ENCODE measurements at places on chromosomes 6 and 20.

DNA sequence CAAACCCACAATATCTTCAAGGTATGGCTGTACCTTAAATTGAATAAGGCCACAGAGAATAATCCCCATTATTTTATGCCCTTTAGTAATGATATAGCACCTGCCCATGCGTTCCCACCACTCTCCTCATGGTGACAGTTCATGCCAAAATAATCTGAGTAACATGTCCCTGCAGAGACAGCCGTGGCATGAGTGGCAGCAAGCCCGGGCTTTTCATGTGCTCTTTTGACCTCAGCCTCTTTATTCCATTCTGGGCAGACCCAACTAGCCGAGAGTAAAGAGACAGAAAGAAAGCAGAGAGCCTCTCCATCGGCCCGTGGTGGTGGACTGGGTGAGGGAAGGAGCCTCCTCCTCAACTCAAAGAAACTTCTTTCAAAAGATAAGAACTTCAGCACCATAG, 19.9 kb upstream of the POPDC3 start:
- no peak for DNase-seq

DNA sequence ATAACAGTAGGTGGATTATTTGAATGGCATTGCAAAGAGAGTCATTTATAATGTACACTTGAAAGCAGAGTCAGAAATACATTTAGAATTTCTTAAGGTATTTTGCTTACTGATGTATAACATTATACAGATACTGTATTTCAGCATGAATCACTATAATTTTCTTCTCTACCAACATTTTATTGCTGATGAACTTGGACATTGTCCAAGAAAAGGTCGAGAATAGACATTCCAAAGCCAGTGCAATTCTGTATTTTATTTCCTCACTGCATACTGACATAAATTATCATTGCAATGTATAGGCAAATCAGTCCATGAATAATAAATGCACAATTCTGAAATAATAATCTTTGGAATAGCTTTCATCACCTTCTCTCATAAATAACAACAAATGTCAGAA, 1420.0 kb upstream of the EYS start:
- no peak for DNase-seq

DNA sequence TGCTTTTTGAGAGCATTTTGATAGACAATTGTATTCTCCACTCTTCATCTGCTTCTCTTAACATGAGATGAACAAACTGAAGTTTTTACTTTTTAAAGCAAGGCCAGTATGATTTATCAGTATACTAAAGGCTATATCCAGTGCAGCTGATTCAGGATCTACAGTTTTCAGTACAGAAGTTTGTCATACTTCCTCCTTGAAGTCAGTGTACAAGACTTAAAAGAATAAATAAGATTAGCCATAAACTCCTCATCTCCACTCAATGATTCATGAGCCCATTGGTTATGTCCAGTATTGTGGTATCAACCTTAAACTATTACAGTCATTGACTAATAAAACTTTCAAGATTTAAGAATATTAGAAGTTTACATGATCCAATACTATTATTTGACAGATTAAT, 374.8 kb upstream of the EPHA7 start:
- DNase-seq, result no peak

GRCh38 chr20:4951299-4951698, 50.0 kb downstream of the SLC23A2 start:
- no peak for DNase-seq

- DNase-seq, result no peak
Observed at GRCh38 chr6:154538640-154539191, 28.2 kb upstream of the CNKSR3 start.

DNA sequence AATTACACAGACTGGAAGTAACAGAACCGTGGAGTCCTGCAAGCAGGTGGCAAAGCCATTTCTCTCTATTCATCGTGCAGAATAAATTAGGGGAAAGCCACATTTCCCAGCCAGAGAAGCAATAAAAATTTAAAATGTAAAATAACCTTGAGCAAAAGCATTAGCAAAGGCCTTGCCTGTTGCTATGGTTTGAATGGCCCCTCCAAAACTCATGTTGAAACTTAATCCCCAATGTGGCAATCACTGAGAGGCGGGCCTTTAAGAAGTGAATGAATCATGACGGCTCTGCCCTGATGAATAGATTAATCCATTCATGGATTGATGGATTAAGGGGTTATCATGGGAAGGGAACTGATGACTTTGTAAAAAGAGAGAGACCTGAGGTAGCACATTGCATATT, 679.0 kb downstream of the PTPRT start:
- no peak for DNase-seq

GRCh38 chr20:60693496-60694133, 558.4 kb upstream of the CDH4 start:
- no peak for DNase-seq

DNA sequence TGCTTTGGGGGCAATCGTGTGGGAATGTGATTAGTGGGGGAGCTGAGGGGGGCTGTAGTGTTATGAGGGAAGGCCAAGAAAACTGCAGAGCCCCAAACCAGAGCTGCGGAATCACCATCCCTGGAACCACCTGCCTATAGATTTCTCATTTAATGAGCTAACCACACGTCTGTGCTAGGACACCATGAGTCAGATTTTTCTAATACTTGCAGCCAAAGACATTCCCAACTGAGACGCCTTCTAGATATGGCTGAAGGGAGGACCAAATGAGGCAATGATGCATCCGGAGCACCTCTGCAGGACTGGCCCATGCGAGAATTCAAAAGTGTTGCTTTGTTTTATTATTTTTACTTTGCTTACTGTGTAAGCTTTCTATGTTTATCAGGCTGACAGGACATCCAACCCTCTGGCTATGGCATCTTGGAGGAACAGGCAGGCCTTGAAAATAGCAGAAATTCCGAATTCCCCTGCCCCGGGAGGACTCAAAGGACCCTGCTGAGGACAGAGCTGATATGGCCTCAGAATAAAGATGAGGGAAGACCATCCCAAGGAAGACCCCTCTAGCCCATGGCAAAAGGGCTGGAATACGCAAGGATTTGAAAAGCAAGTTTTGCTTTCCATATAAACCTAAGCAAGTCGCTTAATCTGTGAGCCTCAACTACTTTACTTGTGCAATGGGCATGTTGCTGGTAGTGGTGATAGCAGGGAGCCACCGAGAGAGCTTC, 3.1 kb upstream of the PTGIS start:
- no peak for DNase-seq

- no peak for DNase-seq
Observed at GRCh38 chr6:136087986-136088385, 162.1 kb downstream of the MTFR2 start.

GRCh38 chr6:125267806-125268523, 33.8 kb downstream of the HDDC2 start:
- no peak for DNase-seq

- DNase-seq, result no peak
Observed at GRCh38 chr6:106844930-106845329, 129.6 kb downstream of the CD24 start.

DNA sequence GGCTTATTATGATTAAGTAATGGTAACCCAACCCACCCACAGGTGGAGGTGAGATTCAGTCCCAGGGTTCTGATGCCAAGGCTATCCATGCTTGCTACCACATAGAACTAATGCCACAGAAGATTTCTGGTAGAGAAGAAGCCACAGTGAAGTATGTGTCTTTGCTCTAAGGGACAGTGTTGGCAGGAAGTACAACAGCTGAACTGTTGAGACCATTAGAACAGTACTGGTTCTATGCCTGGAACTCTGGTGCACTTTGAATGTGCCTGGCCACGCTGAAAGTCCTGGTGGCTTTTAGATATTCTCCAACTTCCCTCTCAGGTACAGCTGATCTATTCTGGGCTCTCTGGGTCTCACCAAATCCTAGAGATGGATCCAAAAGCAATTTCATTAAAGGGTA, 7.8 kb downstream of the STX7 start:
- no peak for DNase-seq

GRCh38 chr20:62929051-62929538, 2.8 kb upstream of the DIDO1 start:
- peak; percentile 69 for DNase-seq

DNA sequence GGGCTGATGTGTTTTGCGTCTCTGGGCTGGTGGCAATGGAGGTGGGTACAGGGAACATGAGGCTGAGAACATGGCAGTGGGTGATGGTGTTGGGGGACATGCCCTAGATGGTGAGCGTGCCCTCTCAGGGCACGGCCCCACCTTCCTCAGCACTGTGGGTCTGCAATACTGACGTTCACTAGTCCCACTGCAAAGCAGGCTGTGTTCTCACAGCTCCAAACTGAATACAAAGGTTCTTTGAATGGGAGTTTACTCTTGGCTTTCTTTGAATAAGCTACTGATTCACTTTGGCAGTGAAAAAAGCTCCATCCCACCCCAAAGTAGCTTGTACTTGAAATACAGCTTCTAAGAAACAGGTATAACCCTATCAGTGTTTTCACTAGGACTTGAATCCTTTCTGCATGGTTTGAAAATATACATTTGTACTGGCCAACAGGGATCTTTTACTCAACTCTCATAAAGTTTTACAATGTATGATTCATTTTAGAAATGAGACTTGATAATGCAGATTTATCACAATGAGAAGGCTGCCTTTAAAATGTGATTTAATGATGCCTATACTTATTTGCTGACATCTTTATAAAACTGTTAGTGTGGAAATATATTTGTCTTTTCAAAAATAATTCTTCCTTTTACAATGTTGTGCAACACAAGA, 400.7 kb downstream of the ZFAND3 start:
- no peak for DNase-seq

DNA sequence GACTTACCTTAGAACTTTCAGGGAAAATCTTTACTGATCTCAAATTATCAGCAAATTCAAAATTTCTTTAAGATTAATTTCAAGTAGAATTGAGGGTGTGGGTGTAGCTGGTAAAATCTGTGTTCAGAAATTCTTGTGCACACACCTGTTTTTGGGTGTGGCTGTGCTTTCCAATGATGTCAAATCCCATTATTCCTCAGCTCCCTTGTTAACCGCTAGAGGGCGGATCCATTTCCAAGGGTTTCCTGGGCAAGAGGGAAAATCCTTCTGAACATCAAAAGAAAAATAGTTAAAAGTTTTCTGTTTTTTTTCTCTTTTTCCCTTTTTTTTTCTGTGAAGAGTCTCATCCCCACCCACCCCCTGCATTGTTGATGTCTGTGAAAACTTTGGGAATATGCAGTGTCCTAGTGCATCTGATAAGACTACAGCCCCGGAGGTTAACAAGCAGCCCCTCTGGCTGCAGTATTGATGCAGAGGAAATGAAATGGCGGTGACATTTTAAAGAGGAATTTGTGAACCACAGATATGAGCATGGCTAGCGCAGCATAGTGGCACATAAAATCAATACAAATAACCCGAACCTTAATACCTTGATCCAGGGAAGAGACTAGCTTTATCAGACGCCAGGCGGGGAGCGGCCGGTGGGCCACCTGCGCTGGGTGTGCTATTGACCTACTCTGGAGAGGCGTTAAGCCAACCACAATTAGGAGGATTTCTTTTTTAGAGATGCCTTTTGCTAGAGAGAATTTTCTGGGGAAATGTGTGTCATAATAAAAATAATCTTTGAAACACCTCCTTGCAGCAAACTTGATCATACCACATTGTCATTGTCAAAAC, 130.9 kb downstream of the FOXA2 start:
- DNase-seq, result no peak

DNA sequence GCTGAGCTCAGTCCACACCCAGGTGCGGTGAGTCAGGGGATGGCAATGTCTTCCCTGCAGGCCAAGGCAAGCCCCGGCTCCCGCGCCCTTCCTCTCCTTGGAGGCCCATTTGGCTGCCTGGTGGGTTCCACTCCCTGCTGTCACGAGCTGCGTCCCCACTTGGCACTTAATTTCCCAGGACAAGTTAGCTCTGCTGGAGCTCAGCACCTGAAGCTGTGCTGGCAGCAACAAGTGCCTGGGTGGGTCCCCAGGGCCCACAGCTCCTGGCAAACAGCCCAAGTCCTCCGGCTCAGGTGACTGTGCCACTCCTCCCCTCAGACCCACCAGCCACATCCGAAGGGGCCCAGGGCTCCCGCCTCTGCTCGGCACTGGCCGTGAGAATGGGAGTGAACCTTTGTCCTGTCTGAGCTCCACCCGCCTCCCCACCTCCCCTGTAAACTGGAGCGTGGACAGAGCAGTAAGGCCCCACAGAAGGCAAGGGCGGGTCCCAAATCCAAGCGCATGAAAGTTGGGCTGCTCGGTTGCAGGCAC, 16.9 kb downstream of the LAMA5 start:
- no peak for DNase-seq

DNA sequence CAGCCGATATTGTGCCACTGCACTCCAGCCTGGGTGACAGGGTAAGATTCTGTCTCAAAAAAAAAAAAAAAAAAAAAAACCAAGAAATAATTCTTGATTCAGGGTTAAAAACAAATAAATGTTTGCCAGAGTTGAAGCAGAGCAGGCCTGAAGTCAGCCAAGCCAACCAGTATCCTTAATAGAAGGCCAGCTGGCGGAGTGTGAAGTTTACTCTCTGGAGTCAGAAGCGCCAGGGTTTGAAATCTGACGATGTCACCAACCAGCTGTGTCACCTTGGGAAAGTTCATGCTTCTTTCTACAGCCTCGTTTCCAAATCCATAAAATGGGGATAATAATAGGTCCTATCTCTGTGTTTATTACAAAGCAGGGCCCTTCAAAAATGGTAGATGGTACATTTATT, 73.0 kb upstream of the ENPP5 start:
- DNase-seq, result no peak

DNA sequence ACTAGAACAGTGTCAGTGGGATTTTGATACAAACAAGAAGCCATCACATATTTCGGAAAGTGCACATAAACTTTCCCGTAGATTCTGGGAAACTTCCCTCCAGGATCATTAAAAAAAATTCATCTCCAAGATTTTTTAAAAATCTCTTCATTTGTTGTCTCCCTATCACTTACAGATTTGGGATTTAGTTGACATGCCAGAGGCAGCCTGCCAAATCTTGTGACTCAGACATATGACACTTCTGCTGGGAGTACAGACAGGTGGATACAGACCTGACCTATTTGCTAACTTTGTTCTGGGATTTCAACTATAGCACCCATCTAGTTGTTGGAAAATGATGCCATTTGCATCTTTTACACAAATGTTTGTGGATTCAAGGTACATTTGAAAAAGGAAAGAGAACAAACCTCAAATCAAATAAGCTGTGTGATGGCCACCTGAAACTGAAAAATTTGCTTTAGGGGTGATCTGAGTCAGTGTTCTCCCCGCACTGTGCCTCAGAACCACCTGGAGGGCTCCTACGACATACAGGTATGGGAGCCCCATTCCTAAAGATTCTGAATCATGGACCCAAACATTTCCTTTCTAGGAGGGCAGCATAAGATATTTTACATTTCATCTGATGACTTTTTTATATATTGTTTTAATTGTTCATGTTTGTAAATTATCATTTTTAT, 21.9 kb upstream of the CD2AP start:
- DNase-seq, result no peak

GRCh38 chr6:9087470-9087869, 652.1 kb upstream of the SLC35B3 start:
- no peak for DNase-seq

GRCh38 chr20:58705208-58705926, 12.8 kb downstream of the NPEPL1 start:
- no peak for DNase-seq
